ENCODE measurements at places on chromosomes 13 and 19.
A peak's percentile ranks its signal among the peaks of the same experiment; 100 is the strongest.

DNA sequence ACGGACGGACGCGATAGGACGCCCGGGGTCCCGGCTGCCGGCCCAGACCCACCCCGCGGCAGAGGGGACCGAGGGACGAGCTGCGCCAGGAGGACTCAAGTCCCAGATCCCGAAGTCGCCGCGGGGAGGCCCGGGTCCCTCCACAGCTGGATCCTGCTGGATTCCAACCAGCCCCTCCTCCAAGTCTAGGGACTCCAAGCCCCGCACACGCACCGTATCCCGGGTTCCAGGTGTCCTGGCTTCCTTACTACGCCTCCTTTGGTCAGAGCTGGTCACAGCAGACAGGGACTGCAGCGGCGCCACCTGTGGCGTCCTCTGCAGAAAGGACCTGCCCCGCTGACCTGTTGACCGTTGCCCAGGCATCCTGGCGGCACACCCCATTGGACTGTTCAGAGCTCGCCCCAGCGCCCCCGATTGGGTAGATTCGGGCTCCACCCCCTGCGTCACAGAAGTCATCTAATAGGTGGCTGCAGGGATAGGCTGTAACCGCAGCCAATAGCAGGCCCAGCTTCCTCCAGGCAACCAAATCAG is 29.0 kb upstream of the ZNF709 start:
- H3K4me3 ChIP-seq, result no peak overlapping the region
- H3K4me1 ChIP-seq, result no peaks in the 10 kb centered on the region
- H3K27me3 ChIP-seq, result no peaks in the 10 kb centered on the region
- DNase-seq, result no peak
- H3K27ac ChIP-seq, result no peak overlapping the region
- peaks cover 4% of the 10 kb centered on the region for H3K36me3 ChIP-seq

DNA sequence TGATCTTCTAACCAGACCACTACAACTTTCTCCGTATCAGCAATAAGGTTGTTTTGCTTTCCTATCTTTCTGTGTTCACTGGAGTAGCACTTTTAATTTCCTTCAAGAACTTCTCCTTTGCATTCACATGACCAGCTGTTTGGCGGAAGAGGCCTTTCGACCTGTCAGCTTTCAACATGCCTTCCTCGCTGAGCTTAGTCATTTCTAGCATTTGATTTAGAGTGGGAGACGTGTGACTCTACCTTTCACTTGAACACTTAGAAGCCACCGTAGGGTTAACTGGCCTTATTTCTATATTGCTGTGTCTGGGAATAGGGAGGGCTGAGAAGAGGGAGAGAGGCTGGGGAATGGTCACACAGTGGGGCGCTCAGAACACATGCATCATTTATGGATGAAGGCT is 104.7 kb downstream of the TUBGCP3 start:
- peaks cover 5% of the 10 kb centered on the region for H3K36me3 ChIP-seq
- no peak for DNase-seq
- H3K4me3 ChIP-seq, result no peak overlapping the region
- no peak overlapping the region for H3K27ac ChIP-seq
- H3K4me1 ChIP-seq, result no peaks in the 10 kb centered on the region
- H3K27me3 ChIP-seq, result no peaks in the 10 kb centered on the region

GRCh38 chr13:37869756-37870488 is at the start of gene TRPC4:
TSS of gene TRPC4 (minus strand) at chr13:37869772. CDS start at chr13:37783333, 86,439 bp downstream.
- H3K27ac ChIP-seq, result no peak within 1 kb of the TSS
- H3K4me3 ChIP-seq, result peak within 1 kb of the TSS; percentile 61

DNA sequence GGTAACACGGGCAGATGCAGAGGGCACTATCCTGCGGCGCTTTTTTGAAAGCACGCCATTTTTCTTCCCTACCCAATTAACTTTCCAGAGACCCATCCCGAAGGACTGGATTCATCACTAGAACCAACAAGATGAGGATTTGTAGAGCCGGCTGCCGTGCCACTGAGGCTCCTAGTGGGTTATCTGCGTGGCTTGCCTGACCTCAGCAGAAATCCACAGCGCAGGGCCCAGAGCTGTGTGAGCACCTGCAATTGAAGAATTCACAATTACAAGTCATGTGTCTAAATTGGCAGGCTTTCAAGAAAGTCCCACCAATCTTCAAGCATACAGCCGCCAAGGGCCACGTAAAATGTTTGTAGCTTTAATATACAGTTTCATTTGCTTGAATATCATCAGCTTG is 75.5 kb downstream of the ALOX5AP start:
- H3K27me3 ChIP-seq, result no peaks in the 10 kb centered on the region
- no peak overlapping the region for H3K27ac ChIP-seq
- H3K4me1 ChIP-seq, result peaks cover 7% of the 10 kb centered on the region
- H3K36me3 ChIP-seq, result no peaks in the 10 kb centered on the region
- no peak for DNase-seq
- H3K4me3 ChIP-seq, result no peak overlapping the region

- H3K36me3 ChIP-seq, result no peaks in the 10 kb centered on the region
- no peak overlapping the region for H3K27ac ChIP-seq
- peaks cover 25% of the 10 kb centered on the region for H3K27me3 ChIP-seq
- H3K4me3 ChIP-seq, result no peak overlapping the region
Measured at GRCh38 chr19:10074153-10074552, 12.0 kb upstream of the SHFL start.

DNA sequence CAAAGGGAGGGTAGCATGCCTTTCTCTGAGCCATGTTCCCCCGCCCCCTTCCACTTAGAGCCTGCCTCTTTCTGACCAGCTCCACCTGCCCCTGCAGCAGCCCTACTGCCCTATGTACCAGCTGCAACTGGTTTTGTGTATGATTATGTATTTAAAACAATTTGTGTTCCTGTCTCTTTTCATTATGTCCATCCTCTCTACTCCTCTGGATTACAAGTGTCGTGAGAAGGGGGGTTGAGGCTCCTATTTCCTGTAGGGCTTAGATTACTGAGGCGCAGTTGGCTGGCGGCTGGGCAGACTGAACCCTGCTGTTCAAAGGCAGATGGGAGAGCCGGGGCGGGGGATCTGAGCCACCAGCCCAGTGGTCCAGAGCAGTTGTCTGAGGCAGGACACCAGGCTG is 213.3 kb downstream of the KCNRG start:
- H3K4me1 ChIP-seq, result no peaks in the 10 kb centered on the region
- H3K36me3 ChIP-seq, result no peaks in the 10 kb centered on the region
- no peak overlapping the region for H3K4me3 ChIP-seq
- no peak overlapping the region for H3K27ac ChIP-seq

DNA sequence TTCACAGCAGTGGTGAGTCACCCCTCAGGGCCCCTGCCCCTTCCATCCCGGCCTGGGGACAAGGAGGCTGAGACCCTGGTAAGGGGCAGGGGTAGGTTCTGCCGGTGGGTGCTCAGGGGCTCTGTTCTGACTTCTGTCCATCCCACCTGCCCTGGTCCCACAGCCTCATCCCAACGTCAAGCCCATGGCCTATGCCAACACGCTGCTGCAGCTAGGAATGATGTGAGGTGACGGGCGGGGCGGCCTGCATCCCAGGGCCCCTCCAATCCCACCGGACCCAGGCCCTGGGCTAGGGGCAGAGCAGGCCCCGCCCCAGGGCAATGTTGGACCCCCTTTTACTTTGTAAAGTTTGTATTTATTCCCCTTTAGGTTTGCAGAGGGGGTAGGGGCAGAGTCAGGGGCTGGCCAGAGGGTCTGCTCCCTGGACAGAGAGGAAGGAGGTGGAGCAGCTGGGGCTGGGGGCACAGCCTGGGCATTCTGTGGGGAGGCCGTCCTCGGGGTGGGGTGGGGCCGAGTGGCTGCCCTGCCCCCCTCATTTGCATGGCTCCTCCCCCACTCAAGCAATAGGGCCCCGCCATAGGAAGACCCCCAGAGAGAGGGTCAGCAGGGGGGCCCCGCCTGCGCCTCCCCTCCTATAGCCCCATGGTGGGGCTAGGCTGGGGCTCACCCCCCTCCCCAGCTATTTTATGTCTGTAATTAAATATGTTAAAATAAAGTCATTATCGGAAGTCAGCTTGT is 23.1 kb downstream of the CCDC8 start:
- no peaks in the 10 kb centered on the region for H3K27me3 ChIP-seq
- no peak for DNase-seq
- peaks cover 9% of the 10 kb centered on the region for H3K4me1 ChIP-seq
- H3K27ac ChIP-seq, result no peak overlapping the region
- peaks cover 71% of the 10 kb centered on the region for H3K36me3 ChIP-seq

DNA sequence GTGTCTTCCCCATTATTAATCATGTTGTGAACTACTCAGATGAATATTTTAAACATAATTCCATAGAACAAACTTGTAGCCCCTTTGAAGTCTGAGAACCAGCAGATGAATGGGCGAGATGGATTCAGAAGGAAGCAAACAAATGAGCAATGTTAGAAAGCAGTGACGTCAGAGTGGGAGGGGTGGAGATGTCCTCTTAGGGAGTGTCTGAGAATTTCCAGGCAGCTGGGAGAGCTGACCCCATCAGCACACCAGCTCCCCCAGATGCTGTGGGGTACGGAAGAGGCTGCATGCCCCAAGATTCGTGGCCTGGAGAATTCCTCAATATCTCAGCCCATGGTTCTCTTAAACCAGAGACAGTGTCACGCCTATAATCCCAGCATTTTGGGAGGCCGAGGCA is 68.6 kb downstream of the DPF1 start:
- no peak overlapping the region for H3K27ac ChIP-seq
- peaks cover 8% of the 10 kb centered on the region for H3K4me1 ChIP-seq
- H3K4me3 ChIP-seq, result no peak overlapping the region

GRCh38 chr13:34011552-34012085 is 193.7 kb downstream of the RFC3 start:
- no peak overlapping the region for H3K4me3 ChIP-seq
- peaks cover 1% of the 10 kb centered on the region for H3K4me1 ChIP-seq
- no peaks in the 10 kb centered on the region for H3K27me3 ChIP-seq
- H3K36me3 ChIP-seq, result no peaks in the 10 kb centered on the region
- no peak overlapping the region for H3K27ac ChIP-seq

DNA sequence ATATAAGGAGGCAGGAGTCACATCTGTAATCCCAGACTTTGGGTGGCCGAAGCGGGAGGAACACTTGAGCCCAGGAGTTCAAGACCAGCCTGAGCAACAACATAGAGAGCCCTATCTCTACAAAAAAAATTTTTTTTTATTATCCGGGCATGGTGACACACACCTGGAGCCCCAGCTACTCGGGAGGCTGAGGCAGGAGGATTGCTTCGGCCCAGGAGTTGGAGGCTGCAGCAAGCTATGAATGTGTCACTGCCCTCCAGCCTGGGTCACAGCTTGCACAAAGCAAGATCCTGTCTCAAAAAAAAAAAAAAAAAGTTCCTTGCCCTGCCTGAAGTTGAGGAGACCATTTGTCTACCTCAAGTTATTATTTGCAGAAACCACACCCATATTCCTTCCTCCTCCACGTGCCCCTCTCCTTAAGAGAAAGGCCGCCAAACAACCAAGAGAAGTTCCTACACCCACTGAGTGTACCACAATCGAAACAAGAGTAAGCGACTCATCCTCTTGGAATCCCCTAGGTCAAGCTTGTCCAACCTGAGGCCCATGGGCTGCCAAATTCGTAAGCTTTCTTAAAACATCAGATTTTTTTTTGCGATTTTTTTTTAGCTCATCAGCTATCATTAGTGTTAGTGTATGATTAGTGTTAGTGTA is 2.2 kb downstream of the ABCC4 start:
- no peaks in the 10 kb centered on the region for H3K36me3 ChIP-seq
- H3K4me1 ChIP-seq, result peaks cover 18% of the 10 kb centered on the region
- no peak overlapping the region for H3K4me3 ChIP-seq
- no peaks in the 10 kb centered on the region for H3K27me3 ChIP-seq
- peak; percentile 77 for DNase-seq
- H3K27ac ChIP-seq, result peak overlapping the region; percentile 62

- no peak overlapping the region for H3K4me3 ChIP-seq
- H3K36me3 ChIP-seq, result no peaks in the 10 kb centered on the region
- no peak overlapping the region for H3K27ac ChIP-seq
- H3K4me1 ChIP-seq, result peaks cover 8% of the 10 kb centered on the region
Measured at GRCh38 chr19:32824916-32825608, 44.5 kb downstream of the SLC7A9 start.

- H3K4me3 ChIP-seq, result no peak overlapping the region
- no peak for DNase-seq
- peaks cover 18% of the 10 kb centered on the region for H3K4me1 ChIP-seq
- H3K27ac ChIP-seq, result peak overlapping the region; percentile 20
- no peaks in the 10 kb centered on the region for H3K27me3 ChIP-seq
Measured at GRCh38 chr13:44874886-44875630, 114.2 kb downstream of the NUFIP1 start.

DNA sequence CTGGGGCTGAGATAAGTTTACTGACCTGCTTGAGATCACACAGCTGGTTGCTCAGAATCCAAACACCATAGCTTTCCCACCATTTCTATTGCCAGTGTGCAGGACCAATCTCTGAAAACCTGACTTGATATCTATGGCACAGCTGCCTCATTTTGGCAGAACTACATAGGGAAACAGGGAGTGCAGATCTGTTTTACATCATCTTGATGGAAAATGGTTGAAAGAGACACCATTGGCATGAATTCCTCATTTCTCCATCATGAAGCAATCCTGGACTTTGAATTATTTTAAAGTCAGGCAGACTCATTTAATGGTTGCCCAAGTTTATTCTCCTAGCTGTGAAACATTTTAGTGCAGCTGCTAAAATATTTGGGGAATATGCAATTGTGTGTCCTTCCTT is 1628.2 kb upstream of the SLC10A2 start:
- no peaks in the 10 kb centered on the region for H3K4me1 ChIP-seq
- H3K27me3 ChIP-seq, result no peaks in the 10 kb centered on the region
- no peaks in the 10 kb centered on the region for H3K36me3 ChIP-seq
- no peak overlapping the region for H3K27ac ChIP-seq
- no peak overlapping the region for H3K4me3 ChIP-seq
- DNase-seq, result no peak

GRCh38 chr19:53631949-53632407 is at the start of gene DPRX:
TSS of gene DPRX (plus strand) at chr19:53631999. CDS start at chr19:53632107, 108 bp downstream.
- no peaks in the 10 kb centered on the region for H3K36me3 ChIP-seq
- H3K4me3 ChIP-seq, result no peak within 1 kb of the TSS
- no peaks in the 10 kb centered on the region for H3K27me3 ChIP-seq

DNA sequence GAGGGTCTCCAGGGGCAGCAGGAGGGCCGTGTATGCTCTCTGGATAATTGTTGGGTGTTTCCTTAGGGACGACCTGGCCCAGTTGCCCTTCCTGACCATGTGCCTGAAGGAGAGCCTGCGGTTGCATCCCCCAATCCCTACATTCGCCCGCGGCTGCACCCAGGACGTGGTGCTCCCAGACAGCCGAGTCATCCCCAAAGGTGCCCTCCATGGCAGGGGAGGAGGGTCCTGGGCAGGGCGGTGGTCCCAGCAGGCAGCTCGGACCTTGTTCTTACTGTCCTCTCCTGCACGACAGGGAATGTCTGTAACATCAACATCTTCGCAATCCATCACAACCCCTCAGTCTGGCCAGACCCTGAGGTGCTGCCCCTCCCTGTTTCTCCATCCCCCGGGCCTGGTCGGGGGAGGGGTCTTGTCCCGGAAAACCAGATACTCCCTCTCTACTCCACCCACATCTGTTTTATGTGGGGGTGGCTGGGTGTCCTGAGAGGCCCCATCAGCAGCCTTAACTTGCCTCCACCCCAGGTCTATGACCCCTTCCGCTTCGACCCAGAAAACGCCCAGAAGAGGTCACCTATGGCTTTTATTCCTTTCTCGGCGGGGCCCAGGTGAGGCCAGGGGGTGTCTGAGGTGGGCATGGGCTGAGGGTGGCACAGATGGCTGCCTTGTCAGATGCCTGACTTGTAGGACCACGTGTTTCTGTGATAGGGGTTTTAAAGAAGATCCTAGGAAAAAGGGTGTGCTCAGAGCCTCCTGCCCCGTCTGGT is 12.3 kb upstream of the CYP4F3 start:
- H3K27ac ChIP-seq, result no peak overlapping the region
- H3K4me3 ChIP-seq, result no peak overlapping the region
- H3K4me1 ChIP-seq, result no peaks in the 10 kb centered on the region
- DNase-seq, result no peak

GRCh38 chr19:17404015-17404414 is 1.4 kb downstream of the BST2 start:
- H3K4me3 ChIP-seq, result peak overlapping the region; percentile 59
- no peak for DNase-seq
- H3K4me1 ChIP-seq, result peaks cover 15% of the 10 kb centered on the region
- peaks cover 6% of the 10 kb centered on the region for H3K27me3 ChIP-seq
- H3K27ac ChIP-seq, result no peak overlapping the region

Data from mesenchymal stem cell (in vitro differentiated cells and primary cell).